Spinal cord (tissue), 10 donors: ENCODE measurements at places on chromosomes 1 and 21. TPM values are rescaled to one million over a fixed set of nuclear protein-coding genes. Genes with fewer than 3 reads are reported as not detected.

DNA sequence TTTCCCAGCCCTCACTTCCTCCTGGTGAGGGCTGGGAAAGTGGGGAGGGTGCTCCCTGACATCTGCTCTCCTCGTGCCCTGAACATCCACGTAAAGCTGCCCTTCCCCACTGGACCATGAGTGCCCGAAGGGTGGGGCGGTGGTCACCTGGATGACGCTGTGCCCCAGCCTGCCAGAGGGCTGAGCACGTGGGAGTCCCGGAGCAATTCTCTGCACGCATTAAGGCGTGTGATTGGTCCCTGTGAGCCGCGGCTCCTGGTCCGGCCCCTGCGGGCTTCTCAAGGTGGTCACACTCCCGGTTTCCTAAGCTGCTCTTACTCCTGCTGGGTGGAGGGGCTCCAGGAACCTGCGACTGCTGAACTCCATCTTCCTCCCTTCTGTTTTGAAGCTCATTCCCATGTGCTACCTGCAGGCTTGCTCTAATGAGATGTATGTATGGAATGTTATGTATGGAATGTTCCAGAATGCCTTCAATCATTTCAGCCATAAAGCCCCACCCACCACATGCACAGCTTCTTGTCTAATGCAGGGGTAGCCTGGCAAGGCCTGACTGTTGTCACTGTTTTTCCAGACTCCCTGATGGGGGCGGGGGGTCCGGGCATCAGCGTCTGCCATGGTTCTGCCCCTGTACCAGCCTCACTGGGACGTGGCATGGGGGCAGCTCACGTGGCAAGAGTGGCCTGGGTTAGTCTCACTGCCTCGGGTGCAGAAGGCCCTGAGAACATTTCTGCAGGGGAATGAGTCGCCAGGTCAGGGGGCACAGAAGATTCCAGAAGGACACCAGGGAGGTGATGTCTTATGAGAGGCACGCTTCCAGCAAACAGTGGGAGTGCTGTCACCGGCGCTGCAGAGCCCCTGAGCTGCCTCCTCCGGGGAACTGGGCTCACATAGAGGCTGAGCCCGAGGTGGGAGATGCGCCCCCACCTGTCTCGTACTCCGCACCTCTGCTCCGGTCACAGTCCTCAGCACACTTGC, 19.4 kb downstream of the KRTAP10-1 start:
- DNase-seq = no peak

Gene GFI1
- 0.26 TPM for polyA plus RNA-seq

Gene FAM177B
- 0.08 TPM for polyA plus RNA-seq

- DNase-seq = no peak
Observed at GRCh38 chr1:27103498-27103897, 51.4 kb downstream of the SLC9A1 start.

GRCh38 chr1:33501309-33501708, 28.9 kb downstream of the ZSCAN20 start:
- DNase-seq = no peak

GRCh38 chr1:58848818-58849411, 65.1 kb upstream of the JUN start:
- DNase-seq = peak; percentile 41

- no peak for DNase-seq
Observed at GRCh38 chr1:244128591-244129383, 77.7 kb downstream of the ZBTB18 start.

Gene MRTO4
- polyA plus RNA-seq = 45.0 TPM

Gene OR2T2
- polyA plus RNA-seq = not detected

Gene KCNE2
- polyA plus RNA-seq = 1.3 TPM

- no peak for DNase-seq
Observed at GRCh38 chr1:230123280-230124185, 56.5 kb downstream of the GALNT2 start.

- no peak for DNase-seq
Observed at GRCh38 chr1:5903680-5904079, 88.5 kb downstream of the NPHP4 start.

Gene C1QTNF12
- 1.4 TPM for polyA plus RNA-seq

GRCh38 chr1:109620401-109620791, 759 bp downstream of the AMPD2 start:
- no peak for DNase-seq

DNA sequence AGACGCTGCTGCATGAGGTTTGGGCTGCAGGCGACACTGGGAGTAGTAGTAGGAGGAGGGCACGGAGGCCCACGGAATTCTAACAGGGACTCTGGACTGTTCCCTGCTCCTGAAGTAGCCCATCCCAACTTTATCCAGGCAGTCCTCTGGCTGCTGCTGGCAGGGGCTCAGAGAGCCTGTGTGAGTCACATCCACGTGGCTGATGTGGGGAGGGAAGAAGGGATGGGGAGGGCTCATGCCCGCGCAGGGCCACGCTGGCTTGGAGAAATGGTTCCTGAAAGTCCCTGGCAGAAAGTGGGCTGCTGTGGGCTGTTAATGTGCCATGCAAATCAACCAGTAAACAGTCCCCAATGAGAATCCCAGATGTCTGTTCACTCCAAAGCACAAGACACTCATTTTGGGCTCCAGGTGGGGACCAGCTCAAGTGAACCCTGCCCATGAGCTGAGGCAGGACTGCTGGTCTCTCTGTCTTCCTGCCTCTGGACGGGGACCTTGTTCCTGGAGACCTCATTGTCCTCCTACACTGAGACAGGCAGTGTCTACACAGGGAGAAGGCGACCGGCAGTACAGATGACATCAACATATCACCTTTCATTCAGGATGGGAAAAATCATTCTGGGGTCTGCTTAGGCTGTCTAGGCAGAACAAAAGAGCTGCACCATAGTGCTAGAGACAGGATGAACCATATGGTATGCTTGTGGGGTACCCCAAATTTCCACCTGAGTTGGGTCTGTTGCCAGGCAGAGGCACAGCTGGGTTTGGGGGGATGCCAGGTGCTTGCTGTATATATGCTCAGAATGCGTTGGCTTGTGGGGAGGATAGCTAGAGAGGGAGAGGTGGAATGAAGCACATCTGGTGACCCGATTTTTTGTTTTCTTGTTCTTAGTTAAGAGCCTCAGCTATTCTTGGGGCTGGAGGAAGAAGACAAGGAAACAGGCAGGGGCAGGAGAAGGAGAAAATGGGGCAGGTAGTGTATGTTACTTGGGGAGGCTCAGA, 57.9 kb upstream of the FMOD start:
- no peak for DNase-seq

- no peak for DNase-seq
Observed at GRCh38 chr1:44894591-44894990, 51.5 kb upstream of the PTCH2 start.

DNA sequence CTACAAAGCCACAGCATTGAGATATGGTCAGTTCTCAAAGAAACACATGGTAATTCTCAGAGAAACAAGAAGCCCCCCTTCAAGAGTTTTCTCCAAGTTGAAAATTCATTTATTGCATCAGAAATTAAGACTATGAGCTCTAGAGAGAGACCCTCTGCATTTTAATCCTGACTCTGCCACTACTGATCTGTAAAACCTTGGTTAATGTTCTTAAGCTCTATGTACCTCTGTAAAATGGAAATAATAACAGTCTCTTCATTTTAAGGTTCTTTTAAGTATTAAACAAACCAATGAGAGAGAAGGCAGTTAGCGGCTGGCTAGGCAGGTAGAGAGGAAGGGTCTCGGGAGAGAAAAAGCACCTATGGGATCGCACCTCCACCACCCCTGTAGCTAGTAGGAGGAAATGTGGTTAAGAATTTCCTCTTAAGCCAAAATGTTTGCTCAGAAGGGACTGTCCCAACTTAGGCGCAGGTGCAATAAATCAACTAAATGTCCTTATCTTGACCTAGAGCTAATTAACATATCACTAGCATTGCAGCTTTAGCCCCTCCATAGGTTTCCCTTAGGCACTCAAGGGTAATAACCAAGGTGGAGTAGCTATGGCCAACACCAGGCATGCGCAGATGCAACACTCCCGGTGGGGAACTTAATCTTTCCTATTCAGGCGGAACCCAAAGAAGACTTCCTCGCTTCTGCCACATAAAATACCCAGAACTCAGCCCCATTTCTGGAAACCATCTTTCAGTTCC, 1685.4 kb downstream of the MRPL39 start:
- no peak for DNase-seq

- DNase-seq = no peak
Observed at GRCh38 chr21:46621457-46622182, 13.9 kb upstream of the PRMT2 start.

DNA sequence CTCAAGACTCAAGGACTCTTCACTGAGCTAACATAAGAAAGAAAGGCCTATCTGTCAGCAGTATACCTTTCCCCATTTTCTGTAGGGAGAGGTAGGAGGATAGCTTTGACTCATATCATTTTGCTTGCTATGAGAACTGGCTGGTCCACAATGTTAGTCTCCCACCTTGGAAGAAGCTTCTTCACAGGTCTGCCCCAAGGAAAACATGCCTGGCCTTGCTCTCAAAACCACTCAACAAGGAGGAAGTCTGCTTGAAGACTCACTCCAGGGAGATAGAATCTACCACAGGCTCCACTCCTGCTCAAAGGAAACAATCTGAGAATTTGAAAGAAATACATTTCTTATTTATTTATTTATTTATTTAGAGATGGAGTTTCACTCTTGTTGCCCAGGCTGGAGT, 29.5 kb upstream of the LAMC1 start:
- no peak for DNase-seq

DNA sequence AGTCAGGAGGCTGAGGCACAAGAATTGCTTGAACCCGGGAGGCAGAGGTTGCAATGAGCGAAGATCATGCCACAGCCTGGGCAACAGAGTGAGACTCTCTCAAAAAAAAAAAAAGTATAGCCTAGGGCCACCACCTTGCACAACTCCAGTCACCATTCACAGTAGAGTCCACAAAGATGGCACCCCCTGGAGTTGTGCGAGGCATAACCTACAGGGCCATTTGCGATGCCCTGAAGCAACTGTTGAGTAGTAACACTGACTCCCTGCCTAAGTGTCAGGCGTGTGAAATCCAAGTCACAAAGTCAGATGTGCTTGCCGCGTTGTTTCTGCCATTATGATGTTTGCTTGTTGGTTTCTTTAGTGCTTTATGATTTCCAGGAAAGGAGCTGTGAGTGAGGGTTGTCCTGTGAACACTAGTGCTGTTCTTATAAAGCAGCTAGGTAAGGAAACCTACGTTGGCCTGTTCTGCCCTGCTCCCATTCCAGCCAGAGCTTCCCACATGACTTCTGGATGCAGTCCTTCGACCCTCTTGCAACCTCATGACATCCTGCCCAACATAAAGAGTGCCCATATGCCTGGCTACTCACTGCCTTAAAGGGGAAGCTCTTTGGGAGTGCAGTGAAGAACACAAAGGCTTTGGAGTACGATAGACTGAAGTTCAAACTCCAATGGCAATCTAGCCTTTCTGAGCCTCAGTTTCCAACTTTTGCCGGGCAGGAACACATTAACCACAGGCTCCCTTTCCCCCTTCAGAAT, 29.8 kb downstream of the FHAD1 start:
- DNase-seq = no peak

DNA sequence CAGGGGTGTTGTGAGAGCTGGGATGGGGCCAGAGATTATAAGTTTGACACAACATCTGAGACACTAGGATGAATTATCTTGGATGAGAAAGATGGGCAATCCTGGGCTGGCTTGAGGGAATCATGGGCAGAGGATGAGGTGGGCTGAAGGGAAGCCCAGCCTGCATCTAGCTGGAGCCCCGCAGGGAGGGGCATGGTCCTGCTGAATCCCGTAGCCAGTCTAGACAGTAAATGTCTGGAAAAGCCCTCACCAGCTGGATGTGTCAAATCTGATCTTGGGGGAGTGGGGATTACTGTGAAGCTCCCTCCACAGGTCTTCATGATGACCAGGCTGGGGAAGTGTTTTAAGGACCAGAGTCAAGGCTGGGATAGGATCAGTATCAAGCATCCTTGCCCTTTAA, 3.6 kb upstream of the CASQ1 start:
- no peak for DNase-seq

- no peak for DNase-seq
Observed at GRCh38 chr1:107879927-107880326, 85.1 kb downstream of the VAV3 start.

Gene FAM72D
- 3.3 TPM for polyA plus RNA-seq

DNA sequence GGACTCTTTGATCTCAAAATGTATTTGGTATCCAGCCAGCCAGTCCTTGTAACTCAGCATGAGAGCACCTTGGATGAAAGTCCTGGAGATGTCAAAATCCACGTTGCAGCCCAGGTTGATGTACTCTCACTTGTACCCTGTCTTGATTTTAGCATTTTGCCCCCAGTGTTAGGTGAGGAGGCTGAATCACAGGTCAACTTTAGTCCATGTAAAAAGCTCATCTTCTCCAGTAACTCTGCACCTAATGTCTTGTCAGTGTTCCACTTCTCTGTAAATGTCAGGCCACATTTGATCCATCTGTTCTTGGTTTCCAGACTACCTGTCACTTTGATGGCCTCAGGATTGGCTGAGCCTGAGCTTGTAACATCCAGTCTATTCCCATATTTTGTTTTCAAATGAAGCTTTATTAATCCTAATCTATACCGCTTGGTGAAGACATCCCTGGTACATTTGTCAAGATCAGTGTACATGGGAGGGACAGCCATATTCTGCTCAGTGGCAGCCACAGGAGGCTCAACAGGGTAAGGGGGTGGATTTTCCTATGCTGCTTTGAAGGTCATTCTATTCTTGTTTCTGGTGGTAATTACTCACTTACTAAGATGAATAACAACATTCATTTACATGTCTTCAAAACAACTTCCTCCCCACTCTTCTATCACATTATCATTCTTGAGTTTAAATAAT, 24.1 kb upstream of the FCRL3 start:
- DNase-seq = no peak

- DNase-seq = no peak
Observed at GRCh38 chr1:172845371-172845770, 186.5 kb downstream of the FASLG start.

DNA sequence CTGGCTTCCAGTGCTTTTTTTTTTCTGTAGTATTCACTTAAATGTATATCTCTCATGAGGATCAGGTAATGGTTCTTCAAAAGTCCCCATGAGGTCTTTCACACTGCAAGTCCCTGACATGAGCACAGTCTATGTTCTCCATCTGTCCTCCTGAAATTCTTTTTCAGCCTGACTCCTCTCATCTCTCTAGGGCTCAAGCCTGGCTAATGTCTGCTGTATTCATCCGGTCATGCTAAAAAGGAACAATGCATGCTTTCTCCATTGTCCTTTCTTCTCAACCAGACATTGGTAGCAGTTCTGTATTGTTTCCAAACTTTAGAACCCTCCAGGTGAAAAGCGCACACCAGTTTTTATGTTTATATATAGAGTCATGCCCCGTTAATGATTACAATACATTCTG, 368.3 kb upstream of the OLFM3 start:
- DNase-seq = no peak

GRCh38 chr1:99560207-99561040, 85.5 kb upstream of the PALMD start:
- DNase-seq = no peak

Gene CRNN
- polyA plus RNA-seq = not detected

Gene TUFT1
- 9.7 TPM for polyA plus RNA-seq
